Ascending aorta (tissue), 2 donors: ENCODE measurements at places on chromosomes 12 and 14.

DNA sequence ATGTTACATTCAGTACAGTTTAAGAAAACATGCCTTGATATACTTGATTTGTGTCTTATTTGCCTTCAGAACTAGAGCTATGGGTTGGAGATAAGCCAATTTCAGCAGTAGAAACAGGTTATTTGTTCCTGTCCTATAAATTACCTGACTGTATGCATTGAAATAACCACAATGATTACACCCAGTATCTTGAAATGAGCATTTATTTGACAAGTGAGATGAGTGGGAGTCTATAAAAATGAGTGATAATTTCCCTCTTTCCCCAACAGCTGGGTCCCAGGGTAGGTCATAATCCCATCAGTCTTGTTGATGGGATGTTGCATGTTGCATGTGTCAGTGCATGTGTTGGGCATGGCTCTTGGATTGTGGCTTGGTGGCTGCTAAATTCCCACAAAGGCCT, 3.7 kb downstream of the TAS2R42 start:
- DNase-seq = no peak

DNA sequence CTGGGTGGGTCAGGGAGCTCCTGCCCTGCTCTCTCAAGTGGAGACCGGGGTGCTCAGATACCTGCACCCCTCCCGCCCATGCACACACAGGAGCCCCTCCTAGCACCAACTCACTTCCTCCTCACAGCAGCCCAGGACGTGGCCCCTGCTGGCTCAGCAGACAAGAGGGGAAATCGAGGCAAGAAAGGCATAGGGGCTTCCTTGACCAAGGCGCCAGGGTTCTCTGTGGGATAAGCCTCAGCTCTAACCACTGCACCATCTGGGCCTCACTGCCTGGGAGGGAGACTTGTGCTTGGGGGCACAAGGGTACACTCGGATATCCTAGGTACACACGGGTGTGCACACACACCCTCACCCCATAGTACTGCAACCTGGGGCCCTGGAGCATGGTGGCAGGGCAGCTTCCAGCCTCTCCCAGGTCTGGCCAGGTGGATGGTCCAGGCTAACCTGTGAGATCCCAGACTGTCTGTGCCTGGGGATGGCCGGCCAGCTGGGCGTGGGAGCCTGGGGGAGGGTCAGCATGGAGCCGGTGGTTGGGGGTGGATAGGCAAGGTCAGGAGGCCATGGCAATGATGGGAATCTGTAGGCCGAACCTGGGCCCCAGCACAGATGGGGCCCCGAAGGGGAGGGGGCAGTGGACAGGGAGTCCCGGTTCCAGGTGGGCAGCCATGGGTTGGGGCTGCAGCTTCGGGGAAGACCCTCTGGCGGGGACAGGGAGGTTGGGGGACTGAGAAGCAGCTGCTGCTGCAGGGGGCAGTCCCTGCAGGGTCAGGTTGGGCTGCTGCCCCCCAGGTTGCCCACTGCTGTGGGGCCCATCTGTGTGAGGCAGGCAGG, 312.4 kb downstream of the TMEM121 start:
- DNase-seq = no peak

GRCh38 chr14:32400480-32400879, 71.4 kb downstream of the AKAP6 start:
- no peak for DNase-seq

GRCh38 chr14:91361233-91361811, 56.3 kb downstream of the CCDC88C start:
- DNase-seq = no peak

- DNase-seq = no peak
Observed at GRCh38 chr12:24948420-24948756, 513 bp downstream of the BCAT1 start.

DNA sequence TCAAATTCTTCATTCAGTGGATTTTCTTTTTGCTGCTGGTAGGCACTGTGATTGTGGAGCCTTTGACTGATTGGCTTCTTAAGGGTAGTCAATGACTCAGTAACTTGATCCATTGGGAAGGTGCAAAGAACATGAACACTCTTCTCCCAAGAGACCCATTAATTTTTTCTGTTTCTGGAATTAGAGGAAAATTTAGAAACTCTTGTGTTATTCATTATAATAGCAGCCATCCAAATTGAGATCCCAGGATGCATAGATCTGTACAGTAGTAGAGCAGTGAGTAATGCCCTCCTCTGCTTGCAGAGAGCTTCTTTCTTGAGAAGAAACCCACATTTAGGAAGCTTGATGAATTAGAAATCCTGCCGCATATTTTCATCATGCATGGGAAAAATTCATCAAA, 63.9 kb downstream of the MYRFL start:
- no peak for DNase-seq

GRCh38 chr12:6116471-6117021, 7.9 kb downstream of the VWF start:
- no peak for DNase-seq

GRCh38 chr12:107530701-107531100, 154.9 kb upstream of the PWP1 start:
- DNase-seq = no peak

DNA sequence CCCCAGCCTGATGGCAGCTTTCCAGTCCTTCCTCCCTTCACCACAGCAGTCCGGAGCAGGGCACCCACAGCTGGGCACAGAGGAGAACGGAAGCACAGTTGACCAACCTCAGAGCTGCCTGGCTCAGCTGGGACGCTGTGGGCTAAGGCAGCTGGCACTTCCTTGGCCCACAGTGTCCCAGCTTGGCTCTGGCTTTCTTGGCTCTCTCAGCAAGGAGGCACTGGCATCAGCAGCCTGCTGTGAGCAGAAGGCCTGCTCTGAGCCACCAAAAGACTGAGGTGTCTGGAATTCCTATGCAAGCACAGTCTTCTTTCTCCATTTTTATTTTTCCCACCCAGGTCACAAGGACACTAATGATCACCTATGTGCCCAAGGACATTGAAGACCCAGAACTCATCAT, 32.6 kb downstream of the NGB start:
- DNase-seq = no peak

- no peak for DNase-seq
Observed at GRCh38 chr14:106845286-106846087, 1319.1 kb downstream of the TMEM121 start.

- no peak for DNase-seq
Observed at GRCh38 chr14:90354551-90355298, 23.0 kb upstream of the NRDE2 start.

GRCh38 chr12:54126029-54126695, 62.6 kb downstream of the SMUG1 start:
- DNase-seq = peak; percentile 85

DNA sequence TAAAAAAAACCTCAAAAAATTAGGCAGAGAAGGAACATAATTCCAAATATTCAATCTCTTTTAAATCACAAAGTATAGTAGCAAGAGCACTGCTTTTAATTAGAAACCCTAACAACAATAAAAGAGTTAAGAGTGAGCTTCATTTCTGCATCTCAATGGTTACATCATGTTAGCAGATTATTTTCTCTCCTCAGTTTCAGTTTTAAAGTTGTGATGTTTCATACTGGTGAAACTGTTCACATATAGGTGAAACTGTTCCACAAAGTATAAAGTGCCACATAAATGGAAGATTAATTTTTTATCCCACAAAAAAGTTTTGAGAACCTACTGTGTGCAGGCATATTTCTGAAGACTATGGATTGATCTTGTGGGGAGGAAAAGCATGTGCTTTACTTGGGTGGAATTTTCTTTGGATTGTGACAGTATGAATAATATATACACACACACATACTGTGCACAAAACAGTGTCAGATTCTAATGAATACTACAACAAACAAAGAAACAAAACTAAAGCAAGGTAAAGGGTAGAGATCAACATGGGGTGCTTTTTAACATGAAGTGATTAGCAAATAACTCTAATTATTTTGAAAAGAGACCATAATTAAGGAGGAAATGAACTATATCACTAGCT, 17.1 kb downstream of the LUM start:
- no peak for DNase-seq

- DNase-seq = no peak
Observed at GRCh38 chr12:130331146-130331545, 6.5 kb upstream of the PIWIL1 start.

DNA sequence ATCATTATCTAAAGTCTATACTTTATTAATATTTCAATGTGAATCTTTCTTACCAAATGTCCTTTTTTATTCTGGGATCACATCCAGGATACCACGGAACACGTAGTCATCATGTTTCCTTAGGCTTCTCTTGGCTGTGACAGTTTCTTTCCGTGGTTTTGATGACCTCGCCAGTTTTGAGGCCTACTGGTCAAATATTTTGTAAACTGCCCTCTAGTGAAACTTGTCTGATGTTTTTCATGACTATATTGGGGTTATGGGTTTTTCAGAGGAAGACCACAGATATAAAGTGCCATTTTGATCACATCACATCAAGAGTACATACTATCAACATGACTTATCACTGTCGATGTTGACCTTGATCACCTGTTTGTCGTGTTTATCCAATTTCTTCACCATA, 14.1 kb upstream of the SERPINA6 start:
- no peak for DNase-seq

DNA sequence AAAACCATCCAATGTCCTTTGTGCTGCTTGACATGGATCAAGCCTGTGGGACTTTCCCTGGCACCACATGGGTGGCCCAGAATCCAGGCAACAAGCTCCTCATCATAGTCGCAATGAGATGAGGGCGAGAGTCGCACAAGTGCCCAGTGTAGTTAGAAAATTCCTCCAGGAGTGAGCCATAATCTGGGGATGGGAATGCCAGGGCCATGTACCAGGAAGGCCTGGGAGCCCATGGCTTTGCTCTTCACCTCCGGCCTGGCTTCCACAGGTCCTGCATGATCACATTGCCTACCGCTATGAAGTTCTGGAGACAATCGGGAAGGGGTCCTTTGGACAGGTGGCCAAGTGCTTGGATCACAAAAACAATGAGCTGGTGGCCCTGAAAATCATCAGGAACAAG, 33.9 kb downstream of the DYRK4 start:
- no peak for DNase-seq

- DNase-seq = no peak
Observed at GRCh38 chr12:48118284-48118871, 786 bp upstream of the PFKM start.

DNA sequence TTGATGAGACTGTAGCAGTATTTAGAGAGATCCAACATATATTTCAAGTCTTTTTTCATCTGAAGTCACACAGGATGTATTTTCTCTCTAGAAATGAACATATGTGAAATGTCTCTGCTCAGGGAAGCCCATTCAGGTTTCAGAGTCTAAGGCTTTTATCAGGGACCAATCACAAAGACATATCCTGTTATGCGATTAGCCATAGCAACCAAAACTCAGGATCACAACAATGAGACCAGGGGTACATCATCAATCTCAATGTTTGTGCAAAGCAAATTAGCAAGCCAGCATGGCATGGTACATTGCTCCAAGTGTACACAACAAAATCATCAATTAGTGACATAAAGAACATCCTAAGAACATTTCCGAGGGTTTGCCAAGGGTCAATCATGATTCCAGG, 99.2 kb upstream of the AMN1 start:
- no peak for DNase-seq

DNA sequence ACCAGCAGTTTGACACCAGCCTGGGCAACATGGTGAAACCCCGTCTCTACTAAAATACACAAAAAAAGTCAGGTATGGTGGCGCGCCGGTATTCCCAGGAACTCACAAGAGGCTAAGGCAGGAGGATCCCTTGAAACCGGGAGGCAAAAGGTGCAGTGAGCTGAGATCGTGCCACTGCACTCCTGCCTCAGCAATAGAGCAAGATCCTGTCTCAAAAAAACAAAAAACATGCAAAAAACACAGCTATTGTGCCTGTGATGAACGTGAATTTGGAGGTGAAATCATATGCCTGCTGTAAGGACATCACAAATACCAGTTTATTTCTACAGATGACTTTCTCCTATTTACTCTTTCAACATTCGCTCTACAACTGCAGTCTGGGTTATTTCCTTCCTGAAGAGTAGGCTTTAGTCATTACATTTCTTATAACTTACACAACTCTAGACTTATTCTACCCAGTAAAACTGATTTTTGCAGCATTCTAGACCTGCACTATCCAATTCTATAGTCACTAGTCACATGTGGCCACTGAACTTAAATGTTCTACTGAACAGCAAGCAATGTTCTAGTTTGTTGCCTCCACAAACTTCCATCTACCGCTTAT, 48.3 kb downstream of the HNRNPC start:
- DNase-seq = no peak

GRCh38 chr14:62181591-62181990, 419.4 kb downstream of the SNAPC1 start:
- DNase-seq = no peak

- DNase-seq = no peak
Observed at GRCh38 chr14:74978416-74978947, 23.1 kb upstream of the PGF start.

DNA sequence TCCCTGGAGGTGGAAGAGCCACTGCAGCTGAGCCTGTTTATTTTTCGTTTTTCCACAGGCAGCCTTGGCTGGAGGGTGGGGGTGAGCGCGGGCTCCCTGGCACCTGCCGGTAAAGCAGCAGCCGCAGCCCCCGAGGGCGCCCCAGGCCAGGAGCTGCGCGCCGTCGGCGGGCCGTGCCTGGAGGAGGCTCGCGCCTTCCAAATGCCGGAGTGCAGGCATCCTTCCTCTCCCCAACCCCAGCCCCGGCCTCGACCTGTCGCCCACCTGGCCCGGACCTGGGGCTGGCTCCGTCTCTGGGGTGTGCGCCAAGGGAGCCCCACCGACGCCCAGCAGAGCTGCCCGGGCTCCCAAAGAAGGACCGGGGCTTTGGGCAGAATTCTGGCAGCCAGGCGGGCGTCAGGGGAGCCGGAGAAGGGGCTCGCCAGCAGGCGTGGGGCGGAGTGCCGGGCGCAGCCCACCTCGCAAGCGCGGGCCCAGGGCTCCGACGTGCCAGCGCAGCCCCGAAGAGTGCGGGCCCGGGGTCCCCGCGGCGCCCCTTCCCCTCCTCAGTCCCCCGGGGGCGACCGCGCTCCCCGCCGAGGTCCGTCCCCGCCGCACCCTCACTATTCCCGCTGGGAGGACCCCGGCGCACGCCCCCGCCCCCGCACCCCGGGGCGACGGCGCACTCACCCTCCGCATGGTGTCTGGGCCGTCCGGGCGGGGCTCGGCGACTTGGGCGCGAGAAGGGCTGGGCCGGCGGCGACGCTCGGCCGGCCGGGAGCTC, 130.3 kb downstream of the NDUFA12 start:
- no peak for DNase-seq

DNA sequence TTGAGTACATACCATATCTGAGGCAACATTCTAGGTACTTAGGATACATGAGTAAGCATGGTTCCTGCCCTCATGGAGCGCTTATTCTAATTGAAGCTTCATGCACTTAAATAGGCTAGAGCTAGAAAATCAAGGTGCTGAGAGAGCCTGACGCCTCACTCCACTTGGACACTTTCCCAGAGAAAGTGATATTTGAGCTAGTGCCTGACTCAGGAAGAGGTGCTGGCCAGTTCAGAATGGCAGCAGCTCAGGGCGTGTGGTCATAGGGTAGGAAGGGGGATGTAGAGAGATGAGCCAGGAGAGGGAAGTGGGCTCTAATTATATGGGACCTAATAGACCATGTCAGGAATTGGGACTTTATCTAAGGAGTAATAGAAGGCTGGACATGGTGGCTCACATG, 33.3 kb downstream of the TULP3 start:
- DNase-seq = no peak

DNA sequence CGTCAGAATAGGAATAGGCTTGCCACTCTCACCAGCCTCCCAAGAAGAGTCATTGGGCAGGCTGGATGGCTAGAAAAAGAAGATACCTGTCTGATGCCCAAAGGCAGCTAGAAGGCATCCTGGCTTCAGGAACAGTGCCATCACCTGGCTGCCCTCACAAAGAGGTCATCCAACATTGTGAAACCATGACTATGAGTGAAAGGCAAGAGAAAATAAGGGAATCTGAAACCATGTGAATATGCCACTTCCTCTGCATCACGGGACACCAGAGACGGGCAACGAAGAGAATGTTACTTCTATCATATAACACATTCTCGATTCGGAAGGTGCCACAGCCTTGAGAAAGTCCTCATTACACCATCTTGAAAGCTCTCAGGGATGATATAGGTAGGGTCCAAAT, 182.0 kb downstream of the DAD1 start:
- no peak for DNase-seq
